Occipital lobe (tissue), 3 donors: ENCODE measurements at places on chromosomes 2 and 18. TPM values are rescaled to one million over a fixed set of nuclear protein-coding genes. Genes with fewer than 3 reads are reported as not detected.

SYT4 gene
- total RNA-seq: 499 TPM

INHA gene
- not detected for total RNA-seq

RAB27B gene
- total RNA-seq: 35.1 TPM

FSHR gene
- total RNA-seq: not detected

- DNase-seq: no peak
Measured at GRCh38 chr2:102895376-102895775, 133.5 kb downstream of the TMEM182 start.

DNA sequence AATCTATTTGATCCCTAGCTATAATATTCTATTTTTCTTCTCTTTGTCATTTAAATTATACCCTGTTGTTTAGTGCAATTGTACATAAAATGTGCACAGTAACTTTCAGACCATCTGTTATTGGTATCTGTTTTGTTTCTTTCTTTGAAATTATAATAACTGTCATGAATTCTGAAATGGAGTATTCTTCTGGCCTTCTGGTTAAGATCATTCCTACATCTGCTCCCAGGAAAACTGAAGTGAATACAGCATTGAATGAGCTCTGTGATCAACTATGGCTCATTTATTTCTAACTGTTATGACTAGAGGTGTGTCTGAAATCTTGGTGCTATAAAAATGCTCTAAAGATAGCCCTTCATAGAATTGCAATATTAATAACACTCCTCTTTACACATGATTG lies 788.4 kb upstream of the TMEFF2 start:
- no peak for DNase-seq

DNA sequence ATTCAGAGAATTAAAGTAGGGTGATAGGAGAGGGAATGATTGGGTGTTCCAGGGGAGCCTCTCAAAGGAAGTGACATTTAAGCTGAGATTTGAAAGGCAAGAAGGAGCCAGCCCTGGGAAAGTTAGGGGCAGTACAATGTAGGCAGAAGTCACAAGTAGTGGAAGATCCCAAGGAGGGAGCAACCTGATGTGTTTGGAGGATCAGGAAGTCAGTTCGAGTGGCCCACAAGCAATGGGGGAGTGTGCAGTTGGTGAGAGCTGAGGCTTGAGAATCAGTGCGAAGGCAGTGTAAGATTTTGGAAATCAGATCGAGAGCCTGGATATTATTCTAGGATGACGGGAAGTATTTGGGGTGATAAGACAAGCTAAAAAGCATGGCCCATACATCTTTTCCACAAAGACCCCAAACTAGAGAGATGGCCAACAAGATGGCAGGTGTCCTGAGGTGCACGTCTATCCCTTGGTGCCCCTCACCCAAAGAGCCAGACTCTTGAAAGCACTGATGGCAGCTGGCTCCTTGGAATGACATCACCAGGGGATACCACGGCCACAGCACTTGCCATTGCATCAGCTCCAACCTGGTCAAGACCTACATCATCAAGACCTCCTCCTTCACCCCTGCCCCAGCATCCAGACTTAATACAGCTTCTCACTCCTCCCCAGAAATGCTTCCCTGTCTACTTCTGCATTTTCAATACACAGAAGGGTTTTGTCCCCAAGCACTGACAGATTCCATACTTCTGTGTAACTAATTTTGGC lies 127.3 kb downstream of the BCL2 start:
- DNase-seq: no peak
